ENCODE measurements at places on chromosomes 3 and 15.

- no peak for DNase-seq
Measured at GRCh38 chr15:77857419-77857818, 220.1 kb downstream of the TBC1D2B start.

DNA sequence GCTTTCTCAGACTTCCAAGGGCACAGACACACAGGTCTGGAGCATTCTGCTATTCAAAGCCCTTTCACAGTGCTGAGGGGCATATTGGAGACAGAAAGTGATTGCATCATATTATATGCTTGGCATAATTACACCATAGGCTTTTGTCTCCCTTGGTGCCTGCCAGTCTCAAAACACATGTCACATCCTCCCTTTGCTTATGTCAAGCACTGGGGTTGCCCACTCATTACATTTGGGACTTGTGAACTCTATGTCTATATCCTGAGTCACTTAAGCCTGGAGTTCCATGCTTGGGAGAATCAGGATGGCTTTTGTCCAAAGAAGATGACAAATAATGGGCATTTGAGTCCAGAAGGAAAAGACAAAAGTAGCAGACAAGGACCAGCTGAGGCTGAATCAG, 12.3 kb upstream of the PDZRN3 start:
- no peak for DNase-seq

DNA sequence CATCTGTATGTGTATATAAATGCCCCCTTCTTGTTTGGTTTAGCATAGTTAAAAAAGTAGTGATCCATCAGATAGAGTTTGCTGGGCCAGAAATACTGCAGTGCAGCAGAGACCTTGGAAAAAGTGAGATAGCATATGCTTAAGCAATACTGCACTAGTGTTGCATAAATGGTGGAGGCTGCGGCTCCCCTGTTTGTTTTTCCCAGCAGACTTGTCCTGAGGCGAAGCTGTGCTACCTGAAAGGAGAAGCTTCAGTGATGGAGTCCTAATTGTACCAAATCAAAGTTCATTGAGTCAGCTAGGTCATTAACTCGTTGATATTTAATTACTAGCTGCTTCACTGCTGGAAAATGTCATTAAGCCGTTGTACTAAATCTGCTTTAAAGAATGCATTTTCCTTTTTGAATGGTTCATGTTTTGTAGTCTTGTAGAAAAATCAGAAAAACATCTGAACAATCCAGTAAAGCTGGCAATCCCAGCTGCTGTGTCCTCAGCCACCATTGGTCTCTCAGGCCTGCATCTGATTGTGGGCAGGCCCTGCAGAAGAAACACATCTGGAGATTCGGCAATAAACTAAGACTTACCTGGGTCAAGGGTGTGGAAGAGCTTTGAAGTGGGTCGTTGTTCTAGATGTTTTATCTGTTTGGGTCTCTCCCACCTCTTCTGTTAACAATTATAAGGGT, 169.6 kb downstream of the B3GALNT1 start:
- DNase-seq = no peak

- DNase-seq = no peak
Measured at GRCh38 chr15:80151576-80151975, 1.2 kb upstream of the FAH start.

GRCh38 chr3:8554696-8555095, 53.1 kb downstream of the LMCD1 start:
- no peak for DNase-seq

GRCh38 chr3:140189267-140189666, 254.3 kb downstream of the CLSTN2 start:
- DNase-seq = no peak

- DNase-seq = no peak
Measured at GRCh38 chr3:19488939-19489338, 340.6 kb downstream of the KCNH8 start.

- no peak for DNase-seq
Measured at GRCh38 chr3:127589600-127590281, 792 bp downstream of the TPRA1 start.

- DNase-seq = no peak
Measured at GRCh38 chr3:122562923-122563716, 980 bp downstream of the PARP9 start.

DNA sequence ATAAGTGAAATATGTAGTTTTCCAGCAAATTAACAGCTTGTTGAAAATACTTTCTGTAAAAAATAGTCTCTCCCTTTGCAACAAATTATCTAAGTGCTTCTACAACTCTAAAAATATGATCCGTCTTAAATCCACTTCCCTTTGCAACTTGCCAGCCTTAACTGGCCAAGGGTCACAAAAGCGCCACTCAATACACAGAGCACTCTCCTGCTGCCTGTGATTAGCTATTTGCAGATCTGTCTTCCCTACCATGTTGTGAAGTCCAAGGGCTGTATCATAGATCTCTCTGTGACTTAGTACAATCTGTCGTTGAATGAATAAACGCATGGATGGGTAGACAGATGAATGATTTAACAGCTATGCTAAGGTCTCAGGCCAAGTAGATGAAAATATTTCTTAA, 76.2 kb downstream of the ITGB5 start:
- DNase-seq = no peak

GRCh38 chr3:25587094-25587493, 77.6 kb downstream of the TOP2B start:
- no peak for DNase-seq

DNA sequence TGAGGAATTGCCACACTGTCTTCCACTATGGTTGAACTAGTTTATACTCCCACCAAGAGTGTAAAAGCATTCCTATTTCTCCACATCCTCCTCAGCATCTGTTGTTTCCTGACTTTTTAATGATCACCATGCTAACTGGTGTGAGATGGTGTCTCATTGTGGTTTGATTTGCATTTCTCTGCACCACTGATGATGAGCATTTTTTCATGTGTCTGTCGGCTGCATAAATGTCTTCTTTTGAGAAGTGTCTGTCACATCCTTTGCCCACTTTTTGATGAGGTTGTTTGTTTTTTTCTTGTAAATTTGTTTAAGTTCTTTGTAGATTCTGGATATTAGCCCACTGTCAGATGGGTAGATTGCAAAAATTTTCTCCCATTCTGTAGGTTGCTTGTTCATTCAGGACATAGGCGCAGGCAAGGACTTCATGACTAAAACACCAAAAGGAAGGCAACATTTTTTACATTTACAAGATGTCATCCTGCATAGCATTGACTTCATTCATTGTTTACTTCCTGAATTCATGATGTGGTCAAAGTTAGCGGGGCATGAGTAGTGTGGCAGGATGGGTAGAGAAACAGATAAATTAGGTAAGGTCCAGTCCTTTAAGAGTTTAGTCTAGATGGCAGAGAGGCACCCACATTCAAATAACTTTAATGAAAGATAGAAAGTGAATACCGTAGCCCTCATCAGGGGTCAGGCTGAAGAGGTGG, 45.1 kb upstream of the LPP start:
- no peak for DNase-seq

GRCh38 chr3:52134761-52135160, 19.5 kb downstream of the POC1A start:
- no peak for DNase-seq

DNA sequence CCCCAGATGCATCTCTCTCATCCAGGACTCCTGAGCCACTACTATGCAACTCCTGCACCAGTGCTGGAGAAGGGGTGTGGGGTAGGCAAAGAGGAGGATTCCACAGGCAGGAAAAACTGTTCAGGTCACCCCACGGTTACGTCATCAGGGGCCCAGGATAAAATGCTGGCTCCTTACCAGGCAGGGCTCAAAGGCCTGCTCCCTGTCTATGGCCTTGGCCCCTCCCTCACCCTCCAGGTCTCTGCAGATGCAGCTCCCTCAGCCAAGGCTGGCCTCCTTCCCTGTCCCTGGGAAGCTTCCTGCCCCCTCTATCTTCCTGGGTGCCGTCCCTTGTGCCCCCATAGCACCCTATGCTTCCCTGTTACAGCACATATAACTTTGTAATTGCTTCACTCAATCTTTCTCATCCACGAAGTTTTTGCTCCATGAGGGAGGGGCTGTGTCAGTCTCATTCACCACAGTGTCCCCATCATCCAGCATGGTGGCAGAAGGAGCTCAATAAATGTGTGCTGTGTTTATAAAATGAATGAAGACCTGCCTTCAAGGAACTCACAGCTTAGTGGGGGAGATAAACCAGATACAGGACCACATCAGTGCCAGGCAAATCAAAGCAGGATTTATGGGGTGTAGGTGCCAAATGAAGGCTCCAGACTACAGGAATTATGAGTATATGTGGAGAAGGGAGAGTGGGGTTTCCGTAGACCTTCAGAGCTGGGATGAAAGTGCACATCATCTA, 18.6 kb downstream of the KBTBD13 start:
- DNase-seq = no peak

GRCh38 chr3:62293051-62293780, 80.1 kb downstream of the FEZF2 start:
- DNase-seq = no peak

DNA sequence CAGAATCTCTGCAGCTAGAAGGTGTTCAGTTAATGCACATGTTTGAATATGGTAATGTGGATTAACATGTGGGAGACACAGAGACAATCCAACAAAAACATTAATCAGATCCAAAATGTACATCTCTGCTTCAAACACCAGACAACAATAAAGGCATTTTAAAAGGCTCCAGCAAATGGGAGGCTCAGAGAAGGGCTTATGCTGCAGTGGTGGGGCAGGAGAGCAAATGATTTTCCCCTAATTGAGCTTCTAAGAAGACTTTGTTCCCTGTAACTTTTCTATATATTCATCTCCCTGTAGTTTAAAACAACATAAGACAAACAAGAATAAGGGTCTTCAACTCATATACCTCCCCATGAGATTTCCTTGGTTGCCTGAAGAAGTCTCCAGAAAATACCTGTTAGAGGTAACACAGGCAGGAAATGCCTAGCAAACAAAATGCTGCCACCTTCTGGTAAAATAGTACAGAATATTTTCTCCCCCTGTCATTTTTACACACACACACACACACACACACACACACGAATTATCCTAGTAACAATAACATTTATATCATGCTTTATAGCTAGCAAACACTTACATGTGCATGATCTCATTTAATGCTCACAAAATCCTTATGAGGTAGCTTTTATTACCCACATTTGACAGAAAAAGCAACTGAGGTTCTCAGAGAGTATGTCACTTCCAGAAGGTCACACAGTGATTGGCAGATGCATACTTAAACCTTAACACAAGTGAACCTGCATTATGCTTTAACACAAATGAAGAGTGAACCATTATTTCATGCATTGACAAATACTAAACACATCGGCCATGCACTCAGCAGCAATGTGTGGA, 123.4 kb upstream of the MB21D2 start:
- DNase-seq = no peak

DNA sequence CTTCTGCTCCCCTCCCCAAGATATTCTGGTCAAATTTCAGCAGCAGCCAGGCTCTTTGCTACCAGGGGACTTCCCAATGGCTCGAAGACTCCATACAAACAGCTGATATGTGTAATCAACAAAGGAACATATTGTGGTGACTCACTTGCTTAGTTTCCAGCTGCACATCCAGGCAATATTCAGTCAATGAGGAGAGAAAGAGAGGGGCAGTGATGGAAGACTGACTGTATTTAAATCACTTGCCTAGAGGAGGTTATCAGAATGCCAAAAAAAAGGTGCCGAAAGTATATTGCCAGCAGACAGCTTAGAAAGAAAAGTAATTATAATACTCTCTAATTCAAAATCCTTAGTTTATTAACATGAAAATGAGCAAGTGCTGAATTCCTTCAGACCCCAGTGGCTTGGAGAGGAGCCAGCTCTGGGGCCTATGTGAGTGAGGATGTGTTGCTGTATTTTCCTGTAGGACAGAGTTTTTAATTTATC, 236.5 kb downstream of the LRTM1 start:
- DNase-seq = no peak

DNA sequence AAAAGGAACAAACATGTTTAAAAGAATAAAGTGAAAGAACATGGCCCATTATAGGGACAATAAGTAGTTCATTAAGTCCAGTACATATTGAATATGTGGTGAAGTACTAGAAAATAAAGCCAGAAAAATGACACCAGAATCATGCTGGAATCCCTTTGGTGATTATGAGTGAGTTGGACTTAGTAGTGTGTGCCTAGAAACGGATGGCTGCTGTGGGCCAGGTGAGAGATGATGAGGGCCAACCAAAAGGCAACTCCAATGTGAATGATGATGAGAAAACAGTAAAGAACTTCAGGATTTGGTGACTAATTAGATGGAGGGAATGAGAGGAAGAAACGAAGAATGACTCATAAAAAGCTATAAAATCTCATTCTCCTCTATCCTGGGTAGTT, 3.3 kb downstream of the CRYGS start:
- DNase-seq = peak; percentile 4

GRCh38 chr3:171704002-171704401, 106.3 kb downstream of the PLD1 start:
- no peak for DNase-seq

DNA sequence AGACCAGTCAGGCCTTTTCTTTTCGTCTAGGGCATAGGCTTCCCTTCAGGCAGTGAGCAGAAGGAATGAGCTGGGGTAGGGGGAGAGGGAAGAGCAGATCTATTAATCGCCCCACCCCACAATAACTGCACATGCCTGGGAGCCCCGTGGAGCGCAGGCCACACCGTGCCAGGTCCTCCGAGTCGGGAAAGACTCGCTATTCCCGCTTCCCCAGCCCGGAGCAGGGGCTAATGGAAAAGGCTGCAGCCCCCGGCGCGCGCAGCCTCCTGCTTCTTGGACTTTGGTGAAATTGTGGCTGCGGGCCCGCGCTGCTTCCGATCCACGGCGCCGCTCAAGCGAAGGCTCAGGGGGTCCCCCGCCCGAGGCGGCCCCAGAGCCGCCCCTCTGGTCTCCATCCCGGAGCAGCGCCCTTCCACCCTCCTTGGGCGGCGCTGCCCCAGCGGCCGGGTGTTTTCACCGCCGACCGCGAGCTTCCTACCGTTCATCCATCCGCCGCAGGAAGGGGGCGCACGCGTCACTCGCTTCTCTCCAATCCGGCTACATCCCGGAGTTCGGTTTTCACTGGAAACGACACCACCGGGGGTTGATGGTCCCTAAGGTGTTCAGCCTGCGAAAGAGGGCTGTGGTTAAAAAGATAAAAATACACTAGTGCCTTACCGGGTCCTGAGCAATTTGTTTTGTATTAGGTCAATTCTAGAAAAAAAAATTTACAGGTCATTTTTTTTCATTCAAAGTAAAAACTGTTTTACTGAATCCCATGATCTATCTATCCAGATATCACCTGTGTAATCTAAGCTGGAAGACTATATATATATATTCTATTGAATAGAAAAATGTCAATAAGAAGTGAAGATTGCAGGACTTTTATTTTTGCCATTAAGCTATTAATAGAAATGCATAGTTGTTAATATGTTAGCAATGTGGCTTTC, 4.4 kb upstream of the SYNM start:
- DNase-seq = no peak

GRCh38 chr3:174737966-174738365, 121.2 kb upstream of the NAALADL2 start:
- DNase-seq = no peak

DNA sequence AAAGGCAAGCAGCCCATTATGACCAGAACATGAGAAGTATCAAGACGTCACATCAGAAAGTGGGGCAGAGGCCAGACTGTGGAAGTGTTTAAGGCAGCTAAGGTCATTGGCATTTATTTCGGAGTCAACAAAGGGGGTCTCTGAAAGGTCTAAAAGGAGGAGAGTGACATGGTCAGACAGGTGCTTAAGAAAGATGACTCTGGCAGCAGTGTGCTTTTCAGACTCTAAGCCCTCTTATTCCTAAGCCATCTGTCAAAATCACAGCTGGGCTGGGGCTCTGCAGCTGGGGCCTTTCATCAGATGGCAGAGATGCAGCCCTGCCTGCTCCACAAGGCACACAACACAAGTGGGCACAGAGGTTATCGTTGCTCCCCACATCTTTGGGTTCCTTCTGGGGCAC, 14.0 kb downstream of the FBXL22 start:
- DNase-seq = no peak

Data from BJ (cell line).